Stimulated activated CD4-positive, alpha-beta T cell treated with anti-CD3 and anti-CD28 coated beads, TNF-alpha, amount 100 ng/mL, for 48 hours (primary cell): ENCODE measurements at places on chromosomes 6 and 20.

DNA sequence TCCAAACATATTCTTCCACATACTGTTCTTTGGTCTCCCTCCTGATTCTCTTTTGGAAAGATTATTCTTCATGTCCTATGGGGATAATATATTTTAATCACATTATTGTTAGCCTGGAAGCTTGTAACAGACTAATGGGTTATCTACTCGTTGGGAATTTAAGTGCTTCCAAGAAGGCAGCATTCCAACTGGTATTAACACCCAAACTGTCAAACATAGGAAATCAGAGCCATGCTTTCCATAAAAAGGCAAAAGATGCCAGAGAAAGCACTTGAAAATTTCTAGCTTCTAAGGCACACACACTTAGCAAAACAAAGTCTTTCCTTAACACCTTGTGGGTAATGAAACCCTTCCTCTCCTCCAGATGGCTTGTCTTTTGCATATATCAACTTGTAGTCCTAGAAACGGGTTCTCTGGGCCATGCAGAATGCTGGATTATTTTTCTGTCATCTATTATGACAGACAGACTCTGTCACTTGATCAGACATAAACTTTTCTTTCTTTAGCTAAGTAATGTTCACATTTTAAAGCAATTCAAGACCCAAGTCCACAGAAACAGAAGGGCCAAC is 41.5 kb downstream of the B4GALT5 start:
- no peak for DNase-seq

- no peak for DNase-seq
Observed at GRCh38 chr6:30691208-30691847, 544 bp upstream of the NRM start.

- DNase-seq, result no peak
Observed at GRCh38 chr20:47773371-47773786, 11.9 kb downstream of the SULF2 start.

- DNase-seq, result no peak
Observed at GRCh38 chr20:6081236-6081635, 27.4 kb upstream of the LRRN4 start.

GRCh38 chr20:19254956-19255355 is 42.5 kb downstream of the SLC24A3 start:
- no peak for DNase-seq

GRCh38 chr20:48832405-48832730 is 4.6 kb upstream of the PREX1 start:
- no peak for DNase-seq

GRCh38 chr20:32062776-32063170 is 10.7 kb downstream of the HCK start:
- DNase-seq, result no peak

- DNase-seq, result no peak
Observed at GRCh38 chr20:49868964-49869363, 46.4 kb downstream of the SPATA2 start.

GRCh38 chr20:36645998-36646397 is at the start of gene SLA2:
SLA2 (minus strand) TSS chr20:36646196; CDS start chr20:36641335, 4,861 bp downstream.
- DNase-seq, result peak; percentile 47

DNA sequence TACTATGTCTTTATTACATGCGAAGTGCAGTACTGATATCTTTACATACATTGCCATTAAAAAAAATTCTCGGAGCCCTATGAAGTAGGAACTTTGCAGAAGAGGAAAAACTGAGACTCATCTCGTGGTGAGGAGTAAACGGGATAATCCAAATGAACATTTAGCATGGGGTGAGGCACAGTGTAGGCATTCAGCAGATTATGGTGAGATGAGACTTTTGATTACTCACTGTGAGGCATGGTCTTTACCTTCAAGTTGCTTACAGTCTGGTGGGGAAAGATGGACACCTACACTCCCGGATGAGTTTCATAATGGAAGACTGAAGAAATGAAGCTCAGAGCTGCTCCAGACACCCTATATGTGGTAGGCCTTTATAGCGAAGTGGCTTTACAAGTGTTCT is 1.4 kb downstream of the RPRD1B start:
- DNase-seq, result no peak

GRCh38 chr20:40913224-40914185 is 115.1 kb upstream of the TOP1 start:
- no peak for DNase-seq

- no peak for DNase-seq
Observed at GRCh38 chr6:137013738-137014602, 30.8 kb downstream of the IL20RA start.

DNA sequence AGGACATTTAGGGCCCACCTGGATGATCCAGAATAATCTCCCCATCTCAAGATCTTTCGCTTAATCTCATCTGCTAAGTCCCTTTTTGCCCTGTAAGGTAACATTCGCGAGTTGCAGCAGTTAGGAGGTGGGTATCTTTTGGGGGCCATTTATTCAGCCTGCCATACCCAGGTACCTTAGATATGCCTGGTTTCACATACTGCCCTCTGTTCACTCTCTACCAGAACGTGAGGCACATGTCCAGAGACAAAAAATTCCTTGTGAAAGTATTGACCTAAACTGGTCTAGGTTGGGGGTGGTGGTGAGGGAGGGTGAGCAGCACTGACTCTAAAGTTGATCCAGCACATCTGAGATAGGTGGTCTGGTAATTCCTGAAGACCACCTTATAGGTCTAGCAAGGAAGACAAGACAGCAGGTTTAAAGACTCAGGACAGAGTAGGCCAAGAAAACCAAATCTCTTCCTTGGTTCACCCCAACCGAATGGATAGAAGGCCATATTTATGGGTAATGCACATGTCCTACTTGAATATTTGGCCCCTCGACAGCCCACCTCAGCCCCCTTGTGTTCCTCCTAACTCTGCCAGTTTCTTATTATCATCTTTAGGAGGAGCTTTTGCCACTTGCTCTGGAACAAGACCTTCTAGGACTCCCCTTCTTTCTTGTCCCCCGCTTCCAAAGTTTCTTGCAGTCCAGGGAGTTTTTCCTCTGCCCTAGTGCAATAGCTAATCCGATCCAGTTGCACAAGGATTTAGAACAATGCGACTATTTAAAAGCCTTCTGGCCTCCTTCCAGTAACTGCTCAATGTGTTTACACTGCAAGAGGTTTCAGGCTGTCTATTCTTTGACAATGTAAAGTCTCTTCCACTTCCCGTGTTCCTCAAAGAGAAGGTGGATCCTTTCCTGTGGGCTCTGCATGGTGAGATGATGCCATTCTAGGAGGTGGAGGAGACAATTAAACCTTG is 213.0 kb upstream of the LAMP5 start:
- DNase-seq, result no peak

- DNase-seq, result no peak
Observed at GRCh38 chr6:32109114-32109764, at the start of gene TNXB. TNXB (minus strand) TSS chr6:32109338; CDS start chr6:32098198, 11,140 bp downstream.

GRCh38 chr6:37289931-37290330 is 32.0 kb upstream of the TMEM217 start:
- peak; percentile 33 for DNase-seq

DNA sequence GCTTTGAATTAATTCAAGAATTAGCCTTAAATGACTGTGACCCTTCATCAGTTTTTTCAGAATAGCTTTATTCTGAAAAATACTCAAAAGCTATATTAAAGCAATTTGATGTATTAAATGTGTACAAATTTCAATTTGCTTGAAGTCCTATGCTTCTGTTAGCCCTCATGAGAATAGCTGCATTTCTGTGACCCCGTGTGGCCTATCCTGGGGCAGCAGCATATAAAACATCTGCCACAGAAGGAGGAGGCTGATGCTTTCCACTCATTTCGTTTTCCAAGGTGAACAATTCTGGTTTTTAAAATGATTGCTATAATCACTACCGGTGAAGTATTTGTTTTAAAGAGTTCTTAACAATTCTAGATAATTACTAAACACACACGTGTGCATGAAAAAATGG is 360.3 kb downstream of the BTBD9 start:
- DNase-seq, result no peak

DNA sequence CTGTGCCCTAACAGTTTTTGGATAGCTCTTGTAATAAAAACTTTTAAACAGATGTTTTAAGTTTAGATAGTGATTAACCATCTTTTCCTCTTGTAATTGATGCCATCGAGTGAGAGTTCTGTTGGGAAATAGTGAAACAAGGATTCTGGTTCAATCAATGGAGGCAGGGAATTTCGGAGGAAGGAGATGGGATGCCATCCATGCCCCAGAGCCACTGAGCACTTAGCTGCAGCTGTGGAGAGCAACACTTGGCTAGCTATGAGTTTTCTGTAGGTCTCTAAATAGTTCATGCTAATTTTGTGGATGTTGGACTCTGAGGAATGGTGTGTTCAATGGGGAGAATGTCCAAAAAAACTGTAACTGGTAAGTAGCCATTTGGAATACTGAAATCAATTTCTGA is 16.7 kb downstream of the CBFA2T2 start:
- DNase-seq, result no peak

DNA sequence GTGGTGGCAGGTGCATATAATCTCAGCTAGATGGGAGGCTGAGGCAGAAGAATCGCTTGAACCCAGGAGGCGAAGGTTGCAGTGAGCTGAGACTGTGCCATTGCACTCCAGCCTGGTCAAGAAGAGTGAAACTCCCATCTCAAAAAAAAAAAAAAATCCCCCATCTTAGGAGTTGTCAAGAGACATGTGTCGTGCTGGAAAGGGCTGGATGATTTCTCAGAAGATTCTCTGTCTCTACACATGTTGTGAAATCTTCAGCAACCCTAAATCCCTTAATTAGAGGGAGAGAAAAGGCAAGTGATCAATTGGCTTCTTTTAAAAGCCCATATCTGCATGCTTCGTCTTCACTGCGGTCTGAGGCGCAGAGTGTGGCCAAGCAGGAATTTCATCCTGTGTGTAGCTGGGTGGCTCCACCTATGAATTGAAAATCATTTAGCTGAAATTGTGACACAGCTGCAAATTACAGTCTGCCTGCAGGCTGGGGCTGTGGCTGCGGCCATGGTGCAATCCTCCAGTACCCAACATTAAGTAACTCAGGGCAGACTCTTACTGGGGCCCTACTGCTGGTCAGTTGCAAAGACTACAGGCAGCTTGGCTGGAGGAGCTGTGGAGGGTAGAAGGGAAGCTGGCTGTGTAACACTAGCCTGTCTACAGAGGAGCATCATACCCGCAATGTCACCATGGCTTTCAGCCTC is 3.2 kb upstream of the TGM3 start:
- no peak for DNase-seq

DNA sequence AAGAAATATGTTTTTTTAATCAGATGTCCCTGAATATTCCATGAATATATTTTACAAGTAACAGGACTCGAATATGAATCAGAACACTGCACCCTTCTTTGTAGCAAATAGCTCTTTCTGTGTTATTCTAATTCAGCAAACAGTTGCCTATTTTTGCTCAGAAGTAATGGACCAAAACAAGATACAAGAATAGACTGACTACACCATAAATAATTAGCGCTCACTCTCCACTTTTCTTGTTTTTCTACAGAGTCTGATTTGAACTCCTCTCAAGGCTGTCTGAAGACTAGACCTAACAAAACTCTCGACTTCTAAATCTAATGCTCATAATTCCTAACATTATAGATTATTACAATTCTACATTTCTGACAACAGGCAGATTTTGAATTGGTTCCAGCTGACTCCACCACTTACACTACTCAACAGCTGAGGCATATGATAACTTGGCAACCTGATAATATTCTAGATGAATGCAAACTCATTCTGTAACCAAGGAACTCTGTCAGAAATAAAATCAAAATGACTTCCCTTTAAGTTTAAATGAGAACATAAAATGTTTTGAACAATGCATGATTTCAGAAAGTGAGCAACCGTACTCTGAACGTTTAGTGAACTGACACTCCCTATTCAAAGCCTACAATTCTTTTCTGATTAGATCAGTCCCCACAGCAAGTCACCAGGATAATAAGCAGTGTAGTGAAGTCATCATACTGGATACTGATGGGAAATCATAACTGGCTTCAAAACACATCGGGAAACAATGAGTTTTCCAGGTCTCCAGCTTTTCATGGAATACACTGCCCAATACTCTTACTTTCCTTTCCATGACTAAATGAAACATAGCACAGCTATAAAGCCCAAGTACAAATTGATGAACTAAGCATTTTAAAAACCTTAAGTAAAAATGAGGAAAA is 114.2 kb upstream of the BEND6 start:
- no peak for DNase-seq

DNA sequence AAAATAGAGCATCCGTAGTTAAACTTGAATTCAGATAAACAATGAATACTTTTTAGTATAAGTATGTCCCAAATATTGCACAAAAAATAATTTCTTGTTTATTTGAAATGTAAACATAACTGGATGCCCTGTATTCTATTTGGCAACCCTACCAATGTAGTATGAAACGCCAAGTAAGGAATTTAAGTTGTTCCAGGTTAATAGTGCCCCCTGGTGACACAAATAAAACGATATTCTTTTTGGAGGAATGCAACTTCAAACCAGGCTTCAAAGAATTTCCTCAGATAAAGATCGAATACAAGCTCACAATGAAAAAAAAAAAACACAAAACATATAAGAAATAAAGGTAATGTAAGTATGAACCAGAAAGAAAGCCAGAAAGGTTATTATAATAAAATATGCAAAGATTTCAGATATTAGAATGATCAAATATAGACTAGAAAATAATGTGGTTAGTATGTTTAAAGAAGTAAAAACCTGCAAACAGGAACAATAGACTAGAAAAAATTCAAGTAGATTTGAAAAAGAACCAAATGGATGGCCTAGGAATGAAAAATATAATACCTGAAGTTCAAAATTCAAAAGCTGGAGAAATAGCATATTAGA is 18.4 kb upstream of the AKAP7 start:
- DNase-seq, result no peak

- DNase-seq, result no peak
Observed at GRCh38 chr6:156390621-156391020, 386.6 kb upstream of the ARID1B start.

- DNase-seq, result no peak
Observed at GRCh38 chr6:29496961-29497360, 9.2 kb upstream of the MAS1L start.

DNA sequence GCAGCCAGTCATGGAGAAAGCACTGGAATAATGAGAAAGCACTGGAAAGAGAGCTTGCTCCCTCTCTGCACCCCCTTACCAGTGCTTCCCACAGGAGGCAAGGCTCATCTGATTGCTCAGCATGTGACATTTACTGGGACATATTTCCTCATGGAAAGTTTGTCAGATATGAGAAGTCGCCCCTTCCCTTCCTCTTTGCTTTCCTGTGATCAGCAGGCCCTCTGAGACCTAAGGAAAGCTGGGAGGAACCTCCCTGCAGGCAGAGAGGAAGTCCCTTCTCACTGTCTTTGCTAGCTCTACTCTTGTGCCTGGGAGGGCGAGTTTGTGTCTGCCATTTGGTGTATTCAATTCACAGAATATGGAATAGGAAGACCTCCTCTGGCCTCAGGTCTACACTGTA is 283.8 kb downstream of the ALDH8A1 start:
- DNase-seq, result no peak

DNA sequence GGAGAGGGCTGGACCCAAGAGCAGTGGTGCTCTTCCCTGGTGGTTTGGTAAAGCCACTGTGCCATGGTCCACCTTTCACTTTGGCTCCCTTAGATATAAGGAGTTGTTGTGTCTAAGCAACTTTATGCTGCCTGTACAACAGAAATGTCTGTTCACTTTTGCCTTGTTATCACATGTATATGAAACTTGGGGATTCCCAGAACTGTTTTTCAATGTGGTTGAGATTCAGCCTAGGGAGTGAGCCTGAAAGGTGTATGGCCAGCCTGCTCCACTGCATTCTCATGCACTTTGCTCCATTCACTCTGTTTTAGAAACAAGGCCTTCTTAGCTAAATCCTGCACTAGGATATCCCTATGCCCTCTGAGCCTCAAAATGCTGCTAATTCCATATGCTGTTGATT is 234.5 kb upstream of the THEMIS start:
- DNase-seq, result no peak

- no peak for DNase-seq
Observed at GRCh38 chr6:42845327-42845694, 34.1 kb upstream of the RPL7L1 start.
